ENCODE measurements at places on chromosomes 1 and 21.

DNA sequence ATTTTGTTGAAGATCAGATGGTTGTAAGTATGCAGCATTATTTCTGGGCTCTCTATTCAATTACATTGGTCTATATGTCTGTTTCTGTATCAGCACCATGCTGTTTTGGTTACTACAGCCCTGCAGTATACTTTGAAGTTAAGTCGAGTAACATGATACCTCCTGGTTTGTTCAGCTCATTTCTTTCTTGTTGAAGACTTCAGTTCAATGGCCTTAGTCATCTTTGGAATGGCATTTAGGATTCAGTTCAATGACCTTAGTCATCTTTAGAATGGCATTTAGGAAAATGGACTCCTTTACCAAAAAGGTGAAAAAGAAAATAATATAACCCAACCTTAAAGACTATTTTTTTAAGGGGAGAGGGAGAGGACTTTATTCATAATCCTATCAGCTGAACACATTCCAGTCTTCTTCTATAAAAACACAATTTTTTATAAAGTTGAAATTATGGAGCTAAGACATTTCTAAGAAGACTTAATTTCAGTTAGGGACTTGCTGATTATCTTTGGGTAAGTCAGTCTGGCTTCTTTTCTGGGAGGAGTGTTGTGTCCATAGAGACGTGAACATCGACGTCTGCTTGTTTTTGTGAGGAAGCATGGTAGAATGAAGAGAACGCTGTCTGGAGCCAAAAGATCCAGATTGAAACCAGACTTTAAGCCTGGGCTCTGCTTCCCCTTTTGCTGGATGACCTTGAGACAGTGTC is 48.3 kb downstream of the DDR2 start:
- no peaks in the 10 kb centered on the region for H3K36me3 ChIP-seq
- H3K27me3 ChIP-seq: no peaks in the 10 kb centered on the region
- DNase-seq: no peak
- H3K27ac ChIP-seq: peak overlapping the region; percentile 77

DNA sequence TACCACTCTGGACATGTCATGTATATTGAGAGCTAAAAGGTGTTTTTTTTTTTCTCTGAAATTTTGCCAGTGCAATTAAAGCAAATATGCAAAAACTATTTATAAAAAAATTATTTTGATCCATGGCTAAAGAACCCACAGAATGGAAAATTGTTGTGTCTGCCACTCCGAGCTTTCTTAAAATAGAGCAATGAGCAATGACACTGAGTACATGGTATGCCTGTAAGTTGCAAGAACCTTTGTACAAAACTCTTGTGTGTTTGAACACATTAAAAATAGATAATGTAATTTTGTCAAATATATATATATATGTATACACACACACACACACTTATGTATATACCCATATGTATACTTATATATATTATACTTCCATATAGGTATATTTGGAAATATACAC is 1530.9 kb upstream of the B3GALT2 start:
- H3K36me3 ChIP-seq: no peaks in the 10 kb centered on the region
- no peak overlapping the region for H3K27ac ChIP-seq
- H3K27me3 ChIP-seq: no peaks in the 10 kb centered on the region
- DNase-seq: no peak
- no peak overlapping the region for H3K4me3 ChIP-seq

DNA sequence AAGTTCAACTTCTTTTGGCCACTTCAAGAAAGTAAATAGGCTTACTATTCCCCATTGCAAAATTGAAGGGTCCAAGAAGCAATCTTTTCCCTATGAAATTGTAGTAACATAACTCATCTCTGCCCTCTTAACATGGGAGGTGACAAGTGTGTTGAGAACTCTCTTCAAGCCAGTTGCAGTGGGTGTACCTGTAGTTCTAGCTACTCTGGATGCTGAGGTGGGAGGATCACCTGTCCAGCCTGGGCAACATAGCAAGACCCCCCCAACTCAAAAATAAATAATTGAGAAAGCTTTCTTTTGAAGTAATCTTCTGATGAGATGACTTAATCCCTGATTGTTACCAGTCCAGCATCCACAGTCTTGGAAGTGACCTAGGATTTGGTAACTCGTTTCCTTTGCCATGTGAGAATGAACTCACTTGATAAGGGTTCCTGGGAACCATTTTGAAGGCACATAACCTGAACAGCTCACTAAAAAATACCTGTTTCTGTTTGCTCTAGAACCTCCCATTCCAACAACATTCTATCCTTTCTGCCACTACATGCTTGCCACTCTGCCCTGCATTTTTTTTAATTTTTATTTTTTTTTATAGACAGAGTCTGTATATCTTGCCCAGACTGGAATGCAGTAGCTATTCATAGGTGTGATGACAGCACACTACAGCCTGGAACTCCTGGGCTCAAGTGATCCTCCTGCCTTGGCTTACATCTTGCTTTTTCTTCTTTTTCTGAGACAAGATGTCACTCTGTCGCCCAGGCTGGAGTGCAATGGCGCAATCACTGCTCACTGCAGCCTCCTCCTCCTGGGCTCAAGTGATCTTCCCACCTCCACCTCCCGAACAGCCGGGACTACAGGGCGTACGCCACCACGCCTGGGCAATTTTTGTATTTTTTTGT is 1.4 kb upstream of the IPO9 start:
- no peak for DNase-seq
- no peak overlapping the region for H3K4me3 ChIP-seq
- H3K27me3 ChIP-seq: no peaks in the 10 kb centered on the region
- no peak overlapping the region for H3K27ac ChIP-seq
- no peaks in the 10 kb centered on the region for H3K36me3 ChIP-seq

- H3K27me3 ChIP-seq: no peaks in the 10 kb centered on the region
- no peak for DNase-seq
- H3K4me3 ChIP-seq: no peak overlapping the region
- H3K27ac ChIP-seq: no peak overlapping the region
- H3K4me1 ChIP-seq: no peaks in the 10 kb centered on the region
These were observed 31.7 kb upstream of the RC3H1 start for GRCh38 chr1:174053826-174054225.

GRCh38 chr1:46607345-46608130 is 3.5 kb upstream of the MKNK1 start:
- peak; percentile 75 for DNase-seq
- H3K36me3 ChIP-seq: peaks cover 28% of the 10 kb centered on the region
- H3K4me3 ChIP-seq: no peak overlapping the region
- H3K27ac ChIP-seq: peak overlapping the region; percentile 41
- H3K27me3 ChIP-seq: no peaks in the 10 kb centered on the region

DNA sequence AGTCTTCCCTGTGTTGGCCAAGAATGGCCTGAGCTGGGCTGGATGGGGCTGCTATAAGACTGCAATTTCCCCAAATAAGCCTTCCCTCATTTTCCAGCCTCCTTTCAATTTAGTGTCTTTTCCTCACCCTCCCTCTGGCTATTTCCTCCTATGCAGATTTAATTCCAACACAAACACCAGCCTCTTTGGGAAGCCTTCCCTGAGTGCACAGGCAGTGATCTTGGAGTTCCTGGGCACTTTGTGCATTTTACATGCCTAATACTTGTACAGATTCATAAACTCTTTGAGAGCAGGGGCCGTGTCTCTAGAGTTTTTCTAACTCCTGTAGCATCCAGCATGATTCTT is 91.1 kb upstream of the TLR5 start:
- no peaks in the 10 kb centered on the region for H3K27me3 ChIP-seq
- no peaks in the 10 kb centered on the region for H3K4me1 ChIP-seq

DNA sequence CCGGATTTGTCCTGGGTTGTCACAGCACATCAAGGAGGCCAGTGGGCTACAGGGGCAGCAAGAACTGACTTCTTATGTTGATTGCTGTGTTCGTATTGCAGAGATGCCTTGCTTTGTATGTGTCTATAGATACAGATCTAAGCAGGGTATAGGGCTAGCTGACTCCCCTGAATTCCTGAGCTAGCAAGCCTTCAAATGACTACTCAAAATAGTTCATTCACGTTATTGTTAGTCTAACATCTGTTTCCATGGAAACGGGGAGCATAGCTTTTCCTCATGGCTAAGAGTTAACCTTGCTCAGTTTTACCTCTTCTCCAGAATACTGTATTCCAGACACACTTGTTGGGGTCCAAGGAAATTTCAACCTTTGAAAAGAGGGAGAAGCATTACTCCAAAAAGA is 24.1 kb downstream of the TRIM45 start:
- no peak for DNase-seq
- peaks cover 18% of the 10 kb centered on the region for H3K4me1 ChIP-seq
- no peaks in the 10 kb centered on the region for H3K27me3 ChIP-seq
- no peak overlapping the region for H3K27ac ChIP-seq

GRCh38 chr1:183604815-183605214 is 14.6 kb upstream of the NCF2 start:
- peak overlapping the region; percentile 23 for H3K27ac ChIP-seq
- no peak overlapping the region for H3K4me3 ChIP-seq
- no peaks in the 10 kb centered on the region for H3K36me3 ChIP-seq

DNA sequence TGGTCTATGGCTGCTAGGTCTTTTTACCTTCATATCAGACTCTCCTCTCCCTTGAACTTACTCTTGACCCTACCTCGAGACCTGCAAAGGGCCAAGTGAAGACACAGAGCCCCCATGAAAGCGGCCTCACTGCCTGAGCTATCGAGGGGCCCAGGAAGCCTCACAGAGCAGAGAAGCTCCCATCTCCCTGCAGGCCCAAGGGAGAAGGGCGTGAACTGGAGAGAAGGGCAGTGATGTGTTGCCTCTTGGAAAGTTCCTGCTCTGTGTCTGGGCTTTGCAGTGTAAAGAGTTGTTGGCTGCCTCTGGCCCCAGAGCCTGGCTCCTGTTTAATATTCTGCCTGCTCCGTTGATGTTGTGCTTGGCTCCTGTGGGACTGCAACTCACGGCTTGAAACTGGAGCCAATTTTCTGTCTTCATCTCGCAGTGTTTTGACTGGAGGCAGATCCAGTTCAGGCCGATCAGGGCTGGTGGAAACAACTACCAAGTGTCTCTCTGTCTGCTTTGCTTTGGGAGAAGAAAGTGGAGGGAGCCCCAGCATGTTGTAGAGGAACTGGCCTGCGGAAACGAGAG is 4.3 kb downstream of the SERTAD4 start:
- H3K27me3 ChIP-seq: no peaks in the 10 kb centered on the region
- H3K36me3 ChIP-seq: no peaks in the 10 kb centered on the region
- no peaks in the 10 kb centered on the region for H3K4me1 ChIP-seq
- peak overlapping the region; percentile 28 for H3K27ac ChIP-seq
- peak; percentile 88 for DNase-seq

DNA sequence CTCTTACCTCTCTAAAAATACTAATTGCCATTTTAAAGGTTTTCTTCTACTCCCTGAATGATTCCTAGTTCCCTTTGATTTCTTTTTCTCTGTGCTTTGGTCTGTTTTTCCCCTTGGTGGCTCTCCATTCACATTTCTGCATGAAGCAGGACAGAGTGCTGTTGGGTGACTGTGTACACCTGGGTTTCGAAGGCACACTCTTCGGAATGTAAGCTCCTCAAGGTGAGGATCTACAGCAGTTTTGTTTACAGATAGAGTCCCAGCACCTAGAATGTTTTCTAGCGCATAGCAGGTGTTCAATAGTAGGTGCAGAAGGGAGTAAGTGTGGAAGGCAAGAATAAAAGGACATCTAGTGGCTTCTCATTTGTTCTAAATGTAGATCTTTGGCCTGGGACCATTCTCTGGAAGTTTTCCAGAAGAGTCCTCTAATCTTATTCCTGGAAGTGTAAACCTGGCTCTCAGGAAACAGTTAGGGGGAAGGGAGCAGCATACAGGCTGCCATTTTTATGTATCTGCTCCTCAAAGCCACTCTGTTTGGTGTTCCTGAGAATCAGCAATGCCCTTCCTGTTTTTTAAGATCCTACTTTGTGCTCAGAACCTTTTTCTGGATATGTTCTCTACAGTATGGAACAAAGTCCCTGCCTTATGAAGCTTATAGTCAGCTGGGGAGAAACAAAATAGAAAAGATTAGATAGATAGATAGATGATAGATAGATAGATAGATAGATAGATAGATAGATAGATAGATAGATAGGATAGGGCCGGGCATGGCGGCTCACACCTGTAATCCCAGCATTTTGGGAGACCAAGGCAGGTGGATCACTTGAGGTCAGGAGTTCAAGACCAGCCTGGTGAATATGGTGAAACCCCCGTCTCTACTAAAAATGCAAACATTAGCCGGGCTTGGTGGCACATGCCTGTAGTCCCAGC is 22.8 kb upstream of the EFNA1 start:
- H3K4me3 ChIP-seq: no peak overlapping the region
- DNase-seq: no peak
- peaks cover 15% of the 10 kb centered on the region for H3K4me1 ChIP-seq
- H3K27ac ChIP-seq: no peak overlapping the region

DNA sequence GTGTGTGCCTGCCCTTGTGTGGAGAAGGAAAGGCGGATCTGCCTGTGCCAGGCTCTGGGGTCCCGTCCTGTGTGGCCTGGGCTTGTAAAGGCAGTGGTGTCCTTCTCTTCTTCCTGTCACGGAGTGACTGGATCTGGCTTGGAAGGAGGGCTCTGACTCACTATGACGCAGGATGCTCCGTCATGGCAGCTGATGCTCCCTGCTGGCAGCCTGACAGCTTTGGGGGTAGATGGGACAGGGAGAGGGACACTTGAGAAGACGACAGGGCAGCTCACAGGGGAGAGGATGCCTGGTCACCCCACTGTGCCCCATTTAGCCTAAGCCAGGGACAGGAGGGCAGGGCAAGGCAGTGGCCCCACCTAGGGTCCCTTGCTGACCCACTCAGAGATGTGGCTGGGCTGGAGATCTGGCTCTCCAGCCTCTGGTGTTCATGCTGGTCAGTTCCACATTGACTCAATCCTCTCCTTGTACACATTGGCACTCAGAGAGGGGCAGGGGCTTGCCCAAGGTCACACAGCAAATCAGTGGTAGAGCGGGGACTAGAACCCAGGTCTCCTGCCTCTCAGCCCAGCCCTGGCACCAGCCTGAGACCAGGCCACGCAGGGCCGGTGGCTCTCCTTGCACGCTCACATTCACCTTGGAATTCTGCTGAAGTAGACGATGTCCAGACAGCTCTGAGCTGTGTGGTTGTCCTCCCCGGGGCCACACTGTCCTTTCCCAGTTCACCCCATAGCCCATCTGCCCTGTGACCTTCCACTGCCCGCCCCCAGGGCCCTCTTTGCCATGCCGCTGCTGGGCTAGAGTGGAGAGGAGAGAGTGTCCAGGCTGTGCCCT is 2.8 kb upstream of the FAM131C start:
- H3K36me3 ChIP-seq: no peaks in the 10 kb centered on the region
- H3K27me3 ChIP-seq: no peaks in the 10 kb centered on the region
- H3K4me3 ChIP-seq: no peak overlapping the region

DNA sequence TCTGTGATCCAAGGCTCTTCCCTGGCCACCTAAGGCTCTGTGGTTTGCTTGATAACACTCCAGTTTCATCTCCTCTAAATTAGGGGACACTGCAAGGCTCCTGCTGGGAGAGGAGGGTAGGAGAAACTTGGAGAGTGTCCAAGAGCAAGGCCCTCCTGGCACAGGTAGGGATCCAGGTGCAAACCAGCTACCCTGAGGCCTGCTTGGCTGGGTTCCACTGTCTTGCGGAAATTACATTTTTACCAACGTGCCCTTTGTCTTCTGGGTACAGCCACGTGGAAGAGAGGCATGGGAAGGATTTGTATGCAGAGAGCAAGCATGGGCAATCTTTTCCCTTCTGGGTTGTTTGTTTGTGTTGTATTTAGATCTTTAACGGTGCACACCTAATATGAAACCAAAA is 132.5 kb downstream of the PRDM2 start:
- no peak overlapping the region for H3K27ac ChIP-seq
- H3K4me3 ChIP-seq: no peak overlapping the region
- no peaks in the 10 kb centered on the region for H3K27me3 ChIP-seq
- peak; percentile 40 for DNase-seq
- no peaks in the 10 kb centered on the region for H3K36me3 ChIP-seq

GRCh38 chr21:33101300-33101911 is 31.5 kb downstream of the OLIG1 start:
- H3K27ac ChIP-seq: no peak overlapping the region
- H3K27me3 ChIP-seq: no peaks in the 10 kb centered on the region
- no peak for DNase-seq
- H3K36me3 ChIP-seq: no peaks in the 10 kb centered on the region
- no peaks in the 10 kb centered on the region for H3K4me1 ChIP-seq
